ENCODE measurements at places on chromosomes 7 and 10.

DNA sequence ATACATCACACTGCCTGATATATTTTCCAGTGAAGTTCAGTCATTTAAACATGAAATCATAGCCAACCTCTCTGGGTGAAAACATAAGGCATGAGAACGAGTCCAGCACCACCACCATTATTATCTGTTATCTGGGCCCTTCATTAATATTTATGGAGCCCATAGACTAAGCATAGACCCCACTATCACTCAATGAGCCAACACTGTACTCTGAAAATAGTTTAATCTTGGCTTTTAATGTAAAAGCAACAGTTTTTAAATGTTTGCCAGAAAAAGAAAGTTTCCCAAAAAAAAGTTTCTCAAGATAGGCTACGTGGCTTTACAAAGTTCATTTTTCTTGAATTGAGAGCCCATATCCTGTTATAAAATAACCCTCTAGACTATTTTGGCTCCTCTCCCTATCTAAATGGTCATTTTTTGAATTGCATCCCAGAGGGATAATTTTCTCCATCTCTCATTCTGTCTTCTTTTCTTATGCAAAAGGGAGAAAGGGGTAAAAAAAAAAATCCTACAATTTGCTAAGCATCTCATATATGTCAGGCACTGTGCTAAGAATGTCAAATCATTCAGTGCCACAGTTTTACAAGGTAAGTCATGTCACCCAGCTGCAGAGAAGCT, 66.1 kb downstream of the FZD1 start:
- no peak for DNase-seq

- DNase-seq = no peak
Observed at GRCh38 chr7:64753032-64753431, 41.2 kb upstream of the ZNF138 start.

- DNase-seq = no peak
Observed at GRCh38 chr7:156578978-156579430, 61.6 kb upstream of the RNF32 start.

DNA sequence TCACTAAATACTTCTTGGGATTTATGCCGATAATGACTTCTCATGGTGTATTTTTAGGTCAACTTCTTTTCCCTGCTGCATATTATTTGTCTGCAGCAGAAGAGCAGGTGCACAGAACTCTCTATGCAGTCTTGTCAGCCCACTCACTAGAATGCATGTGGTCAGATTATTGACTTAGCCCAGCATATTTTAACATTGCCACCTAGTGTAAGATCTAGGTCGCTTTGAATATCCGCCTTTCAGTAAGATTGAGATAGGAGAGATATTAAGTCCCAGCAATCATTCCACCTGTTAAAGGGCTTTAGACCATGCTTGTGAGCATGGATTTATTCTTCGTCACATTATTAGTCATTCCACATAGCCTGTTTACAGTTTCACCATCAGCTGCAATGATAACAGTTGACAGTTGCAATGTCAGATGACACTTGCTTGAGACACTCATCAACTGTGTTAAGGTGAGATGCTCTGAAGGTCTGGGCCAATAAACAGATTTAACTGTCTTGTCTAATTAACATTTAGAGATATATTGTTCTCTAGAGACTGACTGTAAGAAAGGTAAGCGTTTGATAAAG, 491.7 kb downstream of the ARL4A start:
- no peak for DNase-seq
